ENCODE measurements at places on chromosomes 1 and 21.

DNA sequence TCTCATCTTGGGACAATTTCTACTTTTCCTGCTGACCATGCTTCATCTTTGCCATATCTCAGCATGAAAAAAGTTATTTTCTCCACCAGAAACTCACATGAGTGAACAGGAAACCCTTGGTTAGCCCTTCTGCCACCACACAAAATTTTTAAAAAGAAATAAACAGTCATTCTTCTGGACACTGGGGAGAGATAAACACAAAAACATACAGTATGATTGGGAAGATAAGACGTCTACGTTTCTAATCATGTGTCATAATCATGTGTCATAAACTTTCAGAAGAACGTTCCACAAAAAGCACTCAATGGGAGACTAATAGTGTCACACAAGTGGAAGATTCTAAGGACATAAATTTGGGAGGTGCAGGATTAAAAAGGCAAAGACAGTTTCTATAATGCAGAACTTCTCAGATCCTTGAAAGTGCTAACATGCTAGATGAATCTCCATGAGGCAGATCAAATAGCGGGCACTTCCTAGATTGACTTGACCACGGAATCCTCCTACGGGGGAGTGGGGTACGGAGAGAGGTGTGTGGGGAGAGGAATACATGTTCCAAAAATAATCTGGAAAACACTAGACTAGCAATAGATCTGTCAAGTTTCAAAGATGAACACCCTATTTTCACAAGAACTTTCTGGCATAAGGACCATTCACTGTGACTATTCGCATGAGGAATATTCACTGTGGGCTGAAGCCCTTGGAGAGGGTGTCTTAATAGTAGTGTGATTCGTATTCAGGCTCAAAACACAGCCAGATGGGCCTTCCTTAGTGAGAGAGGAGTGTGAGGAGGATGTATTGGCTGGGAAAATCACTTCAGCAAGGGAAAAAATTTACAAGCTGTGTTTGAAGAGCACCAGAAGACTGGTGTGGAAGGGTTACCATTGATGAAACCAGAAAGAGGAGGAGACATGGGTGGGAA lies 206.7 kb downstream of the SETD4 start:
- DNase-seq, result no peak

DNA sequence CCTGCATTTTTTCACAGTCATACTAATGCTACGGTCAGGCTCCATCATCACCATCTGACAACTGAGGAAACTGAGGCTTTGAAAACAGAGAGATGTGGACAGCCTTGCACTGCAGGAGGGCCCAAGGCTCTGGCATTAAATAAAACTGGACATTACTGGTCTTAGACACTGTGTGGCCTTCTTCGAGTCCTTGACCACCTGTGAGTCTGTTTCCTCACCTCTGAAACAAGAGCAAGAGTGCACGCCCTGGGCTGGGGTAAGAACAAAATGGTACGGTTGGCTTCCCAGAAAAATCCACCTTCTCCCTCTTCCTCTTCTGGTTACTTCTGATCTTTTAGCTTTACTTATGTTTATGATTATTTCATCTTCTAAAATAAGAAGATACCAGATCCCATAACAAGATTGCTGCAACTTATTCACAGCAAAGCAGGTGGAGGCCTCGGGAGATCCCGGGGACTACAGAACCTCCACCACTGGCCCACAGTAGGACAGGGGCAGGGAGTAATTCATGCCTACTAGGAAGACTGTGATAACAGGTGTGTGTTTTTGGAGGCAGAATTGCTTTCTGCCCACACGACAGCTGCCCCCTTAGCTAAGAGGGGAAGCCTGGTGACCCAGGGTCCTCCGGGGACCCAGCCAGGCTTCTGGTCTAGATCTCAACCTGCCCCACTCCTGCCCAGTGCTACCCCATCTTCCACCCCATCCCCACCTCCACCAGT lies 156.4 kb upstream of the EDN2 start:
- no peak for DNase-seq

DNA sequence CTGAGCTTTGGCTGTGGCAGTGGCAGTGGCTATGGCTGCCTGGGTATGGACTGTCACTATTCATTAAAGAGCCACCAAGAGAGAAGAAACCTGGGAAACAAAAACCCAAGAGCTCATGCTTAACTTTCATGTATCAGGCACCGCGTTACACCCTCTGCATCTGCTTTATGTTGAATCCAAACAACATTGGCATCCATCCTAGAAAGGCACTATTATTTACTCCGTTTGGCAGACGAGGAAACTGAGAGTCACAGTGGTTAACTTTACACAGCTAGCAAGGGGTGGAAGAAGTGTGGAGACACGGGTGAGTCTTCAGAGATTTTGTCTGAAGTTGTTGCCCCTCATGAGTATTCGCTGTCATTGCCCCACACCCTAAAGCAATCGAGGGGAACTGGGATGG lies 63.8 kb downstream of the PLXNA2 start:
- no peak for DNase-seq

DNA sequence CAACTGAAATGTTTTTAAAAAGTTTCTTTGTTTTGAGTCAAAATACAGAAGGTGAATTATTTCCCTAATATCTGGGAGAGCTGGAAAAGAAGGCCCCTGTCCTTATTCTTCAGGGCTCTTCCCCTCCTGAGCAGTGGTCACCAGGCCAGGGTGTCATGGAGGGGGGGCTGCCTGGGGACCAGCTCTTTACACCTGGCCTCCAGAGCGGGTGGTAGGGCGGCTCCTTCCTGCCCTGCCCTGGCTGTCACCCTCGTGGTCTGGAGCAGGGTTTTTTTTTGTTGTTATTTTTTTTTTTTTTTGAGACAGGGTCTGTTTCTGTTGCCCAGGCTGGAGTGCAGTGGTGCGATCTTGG lies 6.6 kb downstream of the SKI start:
- DNase-seq, result no peak

Measured in esophagus squamous epithelium (tissue), 5 donors.